ENCODE measurements at places on chromosomes 2 and 18.

GRCh38 chr2:170710609-170710979 is 4.5 kb upstream of the SP5 start:
- no peak for DNase-seq

DNA sequence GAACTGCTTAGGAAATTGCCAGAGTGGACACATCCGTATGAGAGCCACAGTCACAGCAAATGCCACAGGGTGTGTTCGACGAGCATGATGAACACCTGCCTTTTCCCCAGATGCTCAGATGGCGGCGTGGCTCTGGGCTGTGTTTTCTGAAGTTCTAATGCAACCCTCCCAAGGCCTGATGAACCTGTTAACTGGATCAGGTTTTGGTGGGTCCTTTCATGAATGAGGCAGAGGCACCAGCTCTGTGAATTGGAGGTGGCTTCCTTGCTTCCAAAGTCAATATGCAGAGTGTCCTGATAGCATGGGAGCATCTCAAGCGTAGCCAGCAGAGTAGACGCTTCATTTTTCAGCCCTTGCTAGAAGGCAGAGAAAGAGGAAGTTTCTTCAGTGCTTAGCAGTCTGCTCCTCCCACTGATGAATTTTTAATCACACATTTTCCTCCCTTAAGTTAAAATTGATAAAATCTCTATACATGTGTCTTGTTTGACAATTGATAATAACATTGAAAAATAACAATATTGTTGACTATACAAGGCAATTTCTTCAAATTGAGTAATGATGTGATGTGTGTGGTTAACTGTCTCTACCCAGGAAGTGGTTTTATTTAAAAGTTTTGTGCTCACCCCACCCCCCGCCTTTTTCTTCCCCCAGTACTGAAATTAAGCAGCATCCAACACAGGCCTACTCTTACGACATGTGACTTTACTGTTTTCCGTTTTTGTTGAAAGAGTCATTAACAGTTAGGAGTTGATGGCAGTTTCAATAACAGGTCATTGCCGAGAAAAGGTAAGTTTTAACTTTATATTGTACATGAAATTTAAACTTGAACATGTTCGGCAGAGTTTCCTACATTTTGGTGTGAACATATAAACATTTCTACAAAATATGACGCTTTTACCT is at the start of gene ARHGAP15:
Gene ARHGAP15, plus strand, starts transcription at position 739 of the 900 bp plus-strand sequence.
- no peak for DNase-seq

- DNase-seq: no peak
Measured at GRCh38 chr2:42897358-42897757, 105.0 kb upstream of the HAAO start.

GRCh38 chr2:238237431-238238135 is 2.3 kb downstream of the HES6 start:
- no peak for DNase-seq

DNA sequence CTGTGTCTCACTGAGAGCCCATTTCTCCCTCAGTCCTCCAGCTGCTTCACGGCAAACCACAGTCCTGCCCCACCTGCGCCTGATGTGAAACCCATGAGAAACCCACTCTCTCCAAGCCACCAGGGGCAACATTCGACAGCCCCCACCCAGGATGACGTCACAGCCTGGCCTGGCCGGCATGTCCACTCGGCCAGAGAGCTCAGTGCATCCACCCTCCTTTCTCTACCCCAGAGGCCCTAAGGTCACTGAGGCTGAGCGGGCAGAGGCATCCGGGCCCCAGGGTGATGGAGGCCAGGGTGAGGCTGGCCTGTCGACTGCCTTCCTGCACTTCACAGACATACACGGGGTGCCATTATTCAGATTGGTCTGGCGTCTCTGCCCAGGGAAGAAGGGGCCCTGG is 402.7 kb upstream of the MYT1L start:
- no peak for DNase-seq

GRCh38 chr2:119025762-119026351 is 83.9 kb downstream of the MARCO start:
- no peak for DNase-seq

DNA sequence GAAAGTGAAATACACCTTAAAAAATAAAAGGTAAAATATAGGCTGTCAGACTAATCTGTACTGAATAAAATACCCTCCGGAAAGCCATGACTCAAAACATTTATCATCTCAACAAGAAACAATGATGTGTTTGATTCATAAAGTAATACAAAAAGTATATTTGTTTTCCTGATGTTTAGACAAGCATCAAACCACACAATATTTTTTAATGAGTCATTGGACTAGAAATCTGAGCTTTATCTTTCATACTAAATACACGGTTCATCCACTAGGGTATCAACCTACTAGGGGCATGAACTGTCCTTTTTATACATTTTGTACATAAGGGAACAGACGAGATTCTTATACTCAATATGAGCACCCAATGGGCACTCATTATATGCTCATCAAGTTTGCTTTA is 31.3 kb downstream of the CD226 start:
- no peak for DNase-seq

GRCh38 chr2:29108225-29108624 is 7.0 kb upstream of the CLIP4 start:
- no peak for DNase-seq

GRCh38 chr2:238379096-238379810 is 47.5 kb upstream of the ASB1 start:
- DNase-seq: no peak

DNA sequence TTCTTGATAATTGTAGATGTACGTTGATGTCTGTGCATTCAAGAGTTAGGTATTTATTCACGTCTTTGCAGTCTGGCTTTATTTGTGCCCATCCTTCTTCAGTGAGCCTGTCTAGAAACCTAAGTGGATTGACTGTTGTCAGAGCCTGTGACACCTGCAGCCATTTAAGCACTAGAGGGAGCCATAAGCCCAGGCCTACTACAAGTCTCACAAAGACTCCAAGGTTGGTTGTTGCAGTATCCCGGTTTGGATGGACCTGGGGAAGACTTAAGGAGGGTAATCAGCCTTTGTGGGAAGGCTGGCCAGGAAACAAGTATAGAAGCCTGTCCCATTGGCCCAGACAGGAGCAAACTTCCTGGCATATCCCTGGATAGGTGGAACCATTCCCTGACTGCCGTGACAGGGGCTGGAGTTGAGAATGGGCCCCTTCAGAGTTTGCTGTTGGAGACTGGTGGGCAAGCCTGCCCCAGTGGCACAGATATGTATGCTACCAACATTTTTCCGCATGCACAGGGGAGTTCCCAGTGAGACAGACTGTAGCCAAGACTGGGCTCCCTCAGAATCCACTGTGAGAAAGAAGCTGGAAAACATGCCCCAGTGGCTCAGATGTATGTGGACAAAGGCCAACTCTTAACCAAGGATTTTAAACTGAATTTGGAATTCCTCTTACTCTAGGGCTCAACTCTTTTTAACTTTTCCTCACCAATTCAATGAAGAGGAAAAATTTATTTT is 9.3 kb upstream of the LRRC30 start:
- DNase-seq: peak; percentile 51

GRCh38 chr2:65064728-65065552 is 8.7 kb downstream of the CEP68 start:
- peak; percentile 23 for DNase-seq

- DNase-seq: no peak
Measured at GRCh38 chr2:100017633-100018032, 124.8 kb downstream of the AFF3 start.

DNA sequence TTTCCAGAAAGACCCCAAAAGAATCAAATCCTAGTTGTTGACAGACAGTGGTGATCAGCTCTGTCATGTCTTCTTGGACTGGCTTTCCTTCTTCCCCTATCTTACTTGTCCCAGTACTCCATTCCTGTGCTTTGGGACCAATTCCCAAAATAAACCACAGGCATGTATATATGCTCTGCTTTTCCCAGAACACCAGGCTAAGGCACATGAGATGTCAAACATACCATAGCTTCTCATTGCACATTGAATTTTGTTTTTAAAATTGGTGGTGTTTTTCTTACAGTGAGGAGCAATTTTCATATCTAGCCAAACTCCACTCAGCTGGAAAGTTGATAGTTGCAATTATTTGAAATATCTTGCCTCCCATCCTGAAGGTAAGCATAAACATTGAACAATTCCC is 88.9 kb upstream of the RGPD4 start:
- no peak for DNase-seq

DNA sequence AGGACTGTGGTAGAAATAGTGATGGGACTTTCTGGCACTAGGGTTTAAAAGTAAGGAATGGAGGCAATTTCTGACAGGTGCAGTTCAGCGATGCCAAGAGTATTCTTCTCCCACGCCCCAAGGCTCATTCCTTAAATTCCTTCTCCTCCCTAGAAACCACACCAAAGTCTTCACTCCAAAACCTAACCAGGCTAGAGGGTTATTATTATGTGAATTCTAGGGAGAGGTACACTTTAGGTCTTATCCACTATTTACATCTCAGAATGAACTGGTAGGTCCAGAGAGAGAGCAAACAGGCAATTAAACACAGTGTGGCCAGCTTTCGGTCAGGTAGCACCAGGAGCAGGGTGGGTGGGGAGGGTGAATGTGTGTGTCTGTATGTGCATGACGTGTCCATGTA is 11.4 kb downstream of the IL1F10 start:
- no peak for DNase-seq

GRCh38 chr2:167493862-167494261 is 605.6 kb downstream of the XIRP2 start:
- DNase-seq: no peak

GRCh38 chr18:34915046-34915445 is 126.2 kb upstream of the MAPRE2 start:
- no peak for DNase-seq

DNA sequence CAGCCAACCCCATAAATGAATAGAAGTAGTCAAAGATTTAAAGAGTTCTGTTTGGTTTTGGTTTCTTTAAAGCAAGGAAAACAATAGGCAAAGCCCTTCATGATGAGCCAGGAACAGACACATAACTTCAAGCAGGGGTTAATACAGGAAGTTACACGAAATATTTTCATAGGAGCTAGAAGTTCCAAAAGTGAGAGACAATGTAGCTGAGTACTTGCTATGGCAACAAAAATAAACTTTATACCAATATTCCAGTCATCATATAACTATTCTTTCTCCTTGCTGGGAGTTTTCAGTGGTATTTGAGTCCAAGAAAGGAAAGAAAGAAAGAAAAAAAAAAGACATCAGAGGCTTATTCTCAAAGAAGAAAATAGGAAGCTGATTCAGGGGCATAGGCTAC is 56.2 kb downstream of the COBLL1 start:
- DNase-seq: no peak

- DNase-seq: no peak
Measured at GRCh38 chr2:36480028-36480427, 117.9 kb downstream of the FEZ2 start.

- DNase-seq: no peak
Measured at GRCh38 chr2:184579226-184579625, 19.1 kb upstream of the ZNF804A start.

DNA sequence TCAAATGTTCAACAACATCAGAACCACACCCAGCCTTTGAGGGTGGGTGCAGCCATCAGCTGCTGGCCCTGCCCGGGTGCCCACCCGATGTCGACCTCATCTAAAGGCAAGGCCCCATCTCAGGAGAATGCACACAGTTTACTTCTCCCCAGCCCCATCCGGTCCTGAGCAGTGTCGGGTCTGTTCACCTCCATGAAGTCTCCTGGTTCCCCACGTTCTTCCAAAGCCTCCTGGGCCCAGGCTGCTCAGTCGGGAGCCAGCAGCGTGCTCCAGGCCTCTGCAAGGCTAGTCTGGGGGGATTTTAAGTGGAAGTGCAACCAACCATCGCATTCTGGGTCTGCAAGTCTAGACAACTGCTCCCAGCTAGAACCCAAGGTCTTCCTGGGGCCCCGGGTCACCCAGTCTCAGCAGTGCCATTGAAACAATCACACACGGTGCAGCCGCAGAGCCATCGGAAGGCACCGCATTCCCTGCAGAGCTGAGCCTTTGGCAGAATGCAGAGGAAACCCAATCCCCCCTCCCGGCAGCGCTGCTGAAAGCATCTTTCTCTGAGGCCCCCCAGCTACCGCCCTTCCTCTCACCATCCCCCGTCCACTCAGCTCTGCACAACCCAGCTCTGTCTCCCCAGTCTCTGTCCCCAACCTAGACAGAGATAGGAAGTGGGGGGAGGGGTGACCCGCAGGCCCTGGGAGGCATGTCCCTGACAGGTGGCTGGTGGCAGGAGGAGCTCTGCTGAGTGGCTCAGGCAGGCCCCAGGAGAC is 8.5 kb downstream of the ESPNL start:
- DNase-seq: no peak

DNA sequence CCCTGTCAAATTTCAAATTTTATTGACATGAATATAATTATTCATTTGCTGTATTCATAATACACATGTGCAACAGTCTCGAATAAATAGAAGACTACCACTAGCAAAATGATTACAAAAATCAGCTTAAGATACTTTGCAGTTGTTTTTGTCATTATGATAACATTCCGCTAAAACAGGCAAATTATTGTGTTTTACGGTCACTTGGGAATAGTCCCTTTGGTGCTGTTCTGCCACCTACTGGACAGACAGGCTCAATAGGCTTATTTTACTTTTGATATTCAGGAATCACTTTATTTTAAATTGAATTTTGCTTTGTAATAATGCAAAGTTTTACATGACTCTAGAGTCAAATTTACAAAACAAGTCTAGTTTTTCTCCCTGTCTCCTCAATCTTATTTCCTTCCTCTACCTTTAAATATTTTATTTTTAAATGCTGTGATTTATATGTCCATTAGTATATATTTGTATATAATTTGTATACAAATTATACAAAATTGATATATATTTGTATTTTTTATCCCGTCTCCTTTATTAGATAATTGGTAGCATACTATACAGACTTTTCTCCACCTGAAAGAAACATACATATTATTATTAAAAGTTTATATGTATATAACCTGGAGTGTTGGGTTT is 456.3 kb downstream of the DLGAP1 start:
- DNase-seq: no peak

DNA sequence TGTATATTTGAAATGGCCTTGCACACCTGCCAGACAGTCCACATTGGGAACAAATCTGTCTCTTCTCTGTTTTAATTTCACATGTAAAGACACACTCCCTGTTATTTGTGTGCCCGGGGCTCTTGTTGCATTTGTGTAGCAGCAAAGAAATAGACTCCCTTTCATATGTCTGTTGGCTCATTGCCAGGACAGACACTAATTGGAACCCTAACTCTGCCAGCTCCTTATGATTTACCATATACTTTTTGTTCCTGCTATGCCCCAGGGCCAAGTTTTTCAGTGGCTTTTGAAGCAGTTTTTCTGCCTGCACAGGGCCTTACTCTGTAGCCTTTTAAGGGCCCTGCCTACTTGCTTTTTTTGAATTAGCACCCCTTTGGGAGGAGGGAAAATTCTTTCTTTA is 396.9 kb downstream of the DLGAP1 start:
- DNase-seq: no peak
